ENCODE measurements at places on chromosomes 11 and 22.

DNA sequence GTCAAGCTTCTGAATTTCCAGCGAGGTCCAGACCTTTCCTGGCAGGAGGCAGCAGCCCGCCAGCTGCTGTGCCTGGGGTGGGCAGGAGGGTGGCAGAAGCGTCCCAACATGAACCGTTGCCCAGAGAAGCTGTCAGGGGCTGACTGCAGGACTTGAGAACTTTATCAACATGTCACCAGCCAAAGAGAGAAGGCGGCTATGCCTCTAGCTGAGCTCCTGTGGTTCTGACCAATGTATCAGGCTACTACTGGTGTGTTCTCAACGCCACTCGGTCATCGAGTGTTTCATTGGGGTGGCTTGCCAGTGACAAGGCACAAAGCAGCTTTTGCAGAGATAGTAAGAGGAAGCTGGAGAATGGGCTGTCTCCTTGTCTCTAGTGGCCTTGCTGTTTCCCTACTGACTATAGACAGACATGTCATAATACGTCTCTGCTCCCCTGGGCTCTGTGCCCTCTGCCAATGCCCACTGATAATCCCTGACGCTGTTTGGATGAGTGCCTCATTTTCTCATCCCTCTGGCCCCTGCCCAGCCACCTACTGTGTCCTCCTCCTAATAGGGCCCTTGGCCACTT lies 17.6 kb upstream of the ASCC2 start:
- DNase-seq = no peak

GRCh38 chr11:112583261-112583893 lies 322.7 kb upstream of the PLET1 start:
- DNase-seq = no peak

GRCh38 chr22:38460426-38460840 lies 5.4 kb upstream of the KCNJ4 start:
- DNase-seq = no peak

- DNase-seq = no peak
Measured at GRCh38 chr11:67571443-67571842, 12.2 kb upstream of the GSTP1 start.

DNA sequence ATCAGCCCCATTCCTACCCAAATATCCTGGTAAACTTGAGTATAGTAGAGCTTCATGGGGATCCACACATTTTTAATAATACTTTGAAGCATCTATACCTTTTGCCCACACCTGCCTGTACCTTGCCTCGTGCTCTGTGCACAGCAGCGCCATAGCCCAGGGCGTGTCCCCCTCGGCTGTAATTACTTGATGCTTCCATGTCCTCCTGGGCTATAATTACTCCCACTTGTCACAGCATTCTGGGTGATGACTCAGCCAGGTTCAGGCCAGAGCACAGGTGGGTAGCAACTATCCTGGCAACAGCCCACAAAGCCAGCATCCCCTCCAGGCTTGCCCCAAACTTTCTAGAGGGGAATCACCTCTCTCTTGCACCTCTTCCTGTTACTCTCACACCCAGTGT lies 23.7 kb upstream of the SLC36A4 start:
- DNase-seq = no peak

- peak; percentile 33 for DNase-seq
Measured at GRCh38 chr11:81963018-81963417, 770.6 kb downstream of the FAM181B start.

GRCh38 chr11:70159627-70160570 lies 43.2 kb upstream of the FADD start:
- DNase-seq = peak; percentile 22

GRCh38 chr11:45267652-45268299 lies 18.4 kb downstream of the SYT13 start:
- DNase-seq = peak; percentile 51

DNA sequence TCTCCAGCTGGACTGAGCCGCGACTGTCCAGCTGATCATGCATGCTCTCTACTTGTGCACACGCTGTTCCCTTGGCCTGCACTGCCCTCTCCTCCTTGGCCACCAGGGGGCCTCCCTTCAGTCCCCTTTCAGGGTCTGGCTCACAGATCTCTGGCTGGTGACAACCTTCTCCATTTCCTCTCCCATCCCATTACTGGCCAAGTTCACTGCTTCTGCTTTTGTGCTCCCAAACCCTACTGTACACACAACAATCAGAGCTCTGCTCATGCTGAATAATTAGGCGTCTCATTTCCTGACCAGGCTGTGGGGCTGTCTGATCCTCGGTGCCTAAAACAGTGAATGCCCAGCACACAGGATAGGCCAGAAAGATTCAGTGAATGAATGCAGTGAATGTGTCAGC lies 224.0 kb upstream of the NARS2 start:
- DNase-seq = peak; percentile 52

- no peak for DNase-seq
Measured at GRCh38 chr22:38187413-38188212, 6.0 kb upstream of the PLA2G6 start.

- DNase-seq = no peak
Measured at GRCh38 chr11:44125598-44125997, 30.1 kb downstream of the EXT2 start.

Measured in ACHN (cell line).